ENCODE measurements at places on chromosomes 11 and 22. TPM values are rescaled to one million over a fixed set of nuclear protein-coding genes. Genes with fewer than 3 reads are reported as not detected.

The AIFM3 gene
- total RNA-seq, result 1.3 TPM

The KIF18A gene
- total RNA-seq, result 4.4 TPM

The ZP1 gene
- not detected for total RNA-seq

DNA sequence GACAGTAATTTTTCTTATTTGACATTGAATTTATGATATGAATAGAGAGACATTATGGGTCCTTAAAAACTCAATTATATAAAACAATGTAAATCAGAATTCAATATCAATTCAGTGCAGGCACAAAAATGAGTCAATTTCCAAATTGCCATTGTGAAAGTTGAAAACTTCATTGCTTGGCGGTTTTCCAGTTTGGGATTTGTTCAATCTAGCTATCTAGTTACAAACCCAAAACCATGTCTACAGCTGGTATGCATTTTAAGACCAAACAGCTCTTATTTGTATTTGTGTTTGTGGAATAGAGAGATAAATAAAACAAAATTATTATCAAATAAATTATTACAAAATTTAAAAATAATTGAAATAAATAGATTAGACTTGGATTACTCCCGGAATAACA is 1206.6 kb upstream of the RAG2 start:
- DNase-seq, result no peak

DNA sequence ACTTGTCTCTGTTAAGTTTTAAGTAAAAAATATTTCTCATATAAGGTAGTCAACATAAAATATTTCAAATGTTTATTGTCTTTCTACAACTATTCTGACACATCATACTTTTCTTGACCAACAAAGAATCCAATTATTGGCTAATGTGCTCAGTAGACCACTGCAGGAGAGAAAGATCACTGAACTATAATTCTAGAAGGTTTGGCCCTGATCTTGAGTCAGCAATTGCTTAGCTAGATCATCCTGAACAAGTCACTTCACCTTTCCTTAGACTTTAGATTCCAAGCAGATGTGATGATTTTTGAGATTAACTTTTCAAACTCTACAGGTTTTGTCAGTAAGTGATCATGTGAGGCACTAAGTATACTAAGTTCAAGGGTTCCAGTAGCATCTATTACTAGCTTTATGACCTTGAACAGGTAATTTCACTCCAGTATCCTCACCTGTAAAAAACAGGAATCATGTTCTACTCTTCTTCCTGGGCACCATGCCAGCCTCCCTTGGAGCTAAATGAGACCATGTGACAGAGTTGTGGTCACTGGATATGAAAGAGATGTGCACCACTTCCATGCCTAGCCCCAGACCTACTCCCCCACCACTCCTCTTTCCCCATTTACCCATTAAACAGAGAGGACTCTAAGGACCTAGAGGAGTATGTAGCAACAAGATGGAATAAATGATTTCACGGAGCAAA is 17.3 kb downstream of the PGM2L1 start:
- no peak for DNase-seq

DNA sequence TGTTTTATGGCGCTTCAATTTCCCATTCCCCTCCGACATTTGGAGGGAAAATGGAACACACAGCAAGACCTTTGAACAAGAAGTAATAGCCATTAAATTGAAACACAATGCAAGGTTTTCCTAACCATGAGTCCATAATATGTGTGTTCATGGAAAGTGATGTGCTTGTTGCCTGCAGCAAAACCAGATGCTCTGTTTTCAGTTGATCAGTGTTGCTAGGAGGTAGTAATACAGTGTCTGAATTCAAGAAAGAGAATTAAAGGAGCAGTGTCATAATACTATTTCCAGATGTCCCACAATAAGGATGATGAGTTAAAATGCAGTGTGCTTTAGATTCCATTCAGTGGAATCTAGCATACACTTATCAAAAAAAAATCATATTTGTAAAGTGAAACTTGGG is 637.4 kb upstream of the API5 start:
- DNase-seq, result no peak

- no peak for DNase-seq
Observed at GRCh38 chr11:134664447-134665187, 252.6 kb upstream of the B3GAT1 start.

GRCh38 chr11:78188286-78189173 is at the start of the genes KCTD21 and USP35:
TSS of gene KCTD21 (minus strand) at chr11:78188626. CDS start at chr11:78174554, 14,072 bp downstream.
TSS of gene USP35 (plus strand) at chr11:78188919. CDS start at chr11:78196246, 7,327 bp downstream.
- DNase-seq, result peak; percentile 92

DNA sequence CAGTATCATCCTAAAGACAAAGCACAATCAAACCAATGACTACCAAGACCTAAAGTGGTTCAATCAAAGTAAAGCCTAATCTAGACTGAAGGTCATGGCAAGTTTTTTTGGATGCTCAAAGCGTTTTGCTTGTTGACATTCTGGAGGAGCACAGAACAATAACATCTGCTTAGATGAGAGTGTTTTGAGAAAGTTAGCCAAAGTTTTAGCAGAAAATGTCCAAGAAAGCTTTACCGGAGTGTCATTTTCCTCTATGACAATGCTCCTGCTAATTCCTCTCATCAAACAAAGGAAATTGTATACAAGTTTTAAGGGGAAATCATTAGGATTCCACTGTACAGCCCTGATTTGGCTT is 256.9 kb upstream of the FAT3 start:
- DNase-seq, result no peak

DNA sequence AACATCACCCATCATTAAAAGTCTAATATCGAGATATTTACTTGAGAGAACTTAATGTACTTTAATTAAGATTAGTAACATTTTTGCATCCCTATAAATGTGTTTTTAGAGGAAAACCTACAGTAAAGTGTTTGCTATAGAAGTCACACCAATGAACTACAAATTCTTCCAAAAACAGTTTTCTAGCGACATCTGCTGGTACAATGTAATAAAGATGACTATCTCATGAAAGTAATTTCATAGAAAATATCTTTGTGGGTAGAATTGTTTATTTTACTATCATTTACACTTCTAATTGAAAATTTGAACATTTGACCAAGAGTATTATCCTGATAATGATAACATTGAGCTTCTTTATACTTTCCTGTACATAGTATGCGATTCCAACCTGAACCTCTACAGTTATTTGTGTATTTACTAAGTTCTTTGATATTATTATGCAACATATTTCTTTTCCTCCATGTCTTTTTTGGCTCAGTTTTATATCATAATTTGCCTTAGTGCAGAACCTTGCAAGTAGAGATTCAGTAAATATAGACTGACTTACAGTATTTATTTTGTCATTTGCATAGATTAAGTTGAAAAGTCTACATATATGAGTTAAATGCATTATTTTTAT is 252.7 kb downstream of the TMEM135 start:
- DNase-seq, result no peak

DNA sequence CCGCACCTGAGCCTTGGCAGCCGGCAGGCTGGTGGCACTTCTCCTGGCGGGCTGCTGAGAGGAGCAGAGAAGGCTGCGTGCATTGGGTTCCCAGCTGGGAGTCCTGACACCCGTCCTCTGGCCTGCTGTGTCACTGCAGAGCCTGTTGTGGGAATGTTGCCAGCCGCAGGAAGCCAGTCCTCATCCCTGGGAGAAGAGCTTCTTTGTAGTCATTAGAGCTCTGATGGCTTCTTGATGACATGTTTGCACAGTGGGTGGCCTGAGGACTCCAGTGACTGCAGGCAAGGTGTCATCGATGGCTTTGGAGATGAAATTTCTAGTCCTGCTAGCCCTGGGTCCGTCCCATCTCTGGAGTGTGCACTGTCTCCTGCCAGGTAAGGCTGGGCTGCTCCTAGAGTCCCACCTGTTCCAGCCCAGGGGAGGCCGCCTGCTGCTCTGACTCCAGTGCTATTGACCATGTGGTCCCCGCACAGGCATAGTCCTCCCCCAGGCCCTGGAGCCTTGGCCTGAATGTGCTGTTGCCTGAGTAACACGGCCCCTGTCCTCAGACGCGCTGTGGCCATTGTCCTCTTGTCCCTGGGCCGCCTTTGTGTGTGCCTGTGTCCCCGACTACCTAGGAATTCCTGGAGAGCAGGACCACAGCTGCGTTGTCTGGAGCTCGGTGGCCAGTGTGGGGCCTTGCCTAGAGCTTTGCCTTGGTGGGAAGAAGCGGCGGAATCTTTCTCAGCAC is 129.2 kb downstream of the CACNA1I start:
- DNase-seq, result no peak

DNA sequence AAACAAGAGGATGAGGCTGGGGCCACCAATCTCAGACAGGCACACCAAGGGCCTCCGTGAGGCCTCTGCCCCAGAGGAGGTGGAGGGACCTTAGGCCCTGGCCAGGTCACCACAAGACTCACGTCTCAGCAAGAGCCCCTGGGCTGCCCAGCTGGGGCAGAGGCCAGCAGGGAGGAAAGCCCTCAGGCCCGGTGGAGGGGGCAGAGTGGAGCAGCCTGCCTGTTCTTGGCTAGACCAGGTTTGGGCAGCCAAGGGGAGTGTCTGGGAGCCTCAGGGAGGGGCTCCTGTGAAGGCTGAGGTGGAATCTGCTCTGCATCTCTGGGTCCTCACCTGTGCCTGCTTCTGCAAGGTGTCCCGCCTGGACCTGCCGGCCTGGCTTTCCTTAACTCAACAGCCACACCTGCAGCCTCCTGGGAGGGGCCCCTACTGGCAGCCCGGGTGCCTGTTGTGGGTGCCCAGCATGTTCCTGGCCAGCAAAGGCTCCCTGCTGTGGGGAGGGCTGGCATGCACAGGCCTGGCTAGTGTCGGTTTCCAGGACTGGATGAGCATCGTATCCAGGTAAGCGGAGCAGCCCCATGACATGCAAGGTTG is 11.9 kb downstream of the TTLL12 start:
- no peak for DNase-seq

- DNase-seq, result no peak
Observed at GRCh38 chr11:115869780-115870431, 365.7 kb upstream of the CADM1 start.

DNA sequence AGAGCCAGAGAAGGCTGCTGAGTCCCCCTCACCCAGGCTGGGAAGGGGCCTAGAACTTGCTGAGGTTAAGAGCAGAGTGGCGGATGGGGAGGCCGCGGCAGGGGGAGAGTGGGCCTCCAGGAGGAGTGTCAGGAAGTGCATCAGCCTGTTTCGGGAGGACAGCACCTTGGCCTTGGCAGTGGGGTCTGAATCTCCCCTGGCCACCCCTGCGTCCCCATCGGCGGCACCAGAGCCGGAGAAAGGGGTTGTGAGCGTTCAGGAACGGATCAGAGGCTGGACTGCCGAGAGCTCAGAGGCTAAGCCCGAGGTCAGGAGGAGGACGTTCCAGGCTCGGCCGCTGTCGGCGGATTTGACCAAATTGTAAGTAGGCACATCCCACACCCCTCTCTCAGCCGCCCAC is 76.7 kb downstream of the KIAA1671 start:
- no peak for DNase-seq
